ENCODE measurements at places on chromosomes 11 and 22.

- DNase-seq: no peak
Observed at GRCh38 chr11:109140857-109141515, 281.0 kb upstream of the C11orf87 start.

DNA sequence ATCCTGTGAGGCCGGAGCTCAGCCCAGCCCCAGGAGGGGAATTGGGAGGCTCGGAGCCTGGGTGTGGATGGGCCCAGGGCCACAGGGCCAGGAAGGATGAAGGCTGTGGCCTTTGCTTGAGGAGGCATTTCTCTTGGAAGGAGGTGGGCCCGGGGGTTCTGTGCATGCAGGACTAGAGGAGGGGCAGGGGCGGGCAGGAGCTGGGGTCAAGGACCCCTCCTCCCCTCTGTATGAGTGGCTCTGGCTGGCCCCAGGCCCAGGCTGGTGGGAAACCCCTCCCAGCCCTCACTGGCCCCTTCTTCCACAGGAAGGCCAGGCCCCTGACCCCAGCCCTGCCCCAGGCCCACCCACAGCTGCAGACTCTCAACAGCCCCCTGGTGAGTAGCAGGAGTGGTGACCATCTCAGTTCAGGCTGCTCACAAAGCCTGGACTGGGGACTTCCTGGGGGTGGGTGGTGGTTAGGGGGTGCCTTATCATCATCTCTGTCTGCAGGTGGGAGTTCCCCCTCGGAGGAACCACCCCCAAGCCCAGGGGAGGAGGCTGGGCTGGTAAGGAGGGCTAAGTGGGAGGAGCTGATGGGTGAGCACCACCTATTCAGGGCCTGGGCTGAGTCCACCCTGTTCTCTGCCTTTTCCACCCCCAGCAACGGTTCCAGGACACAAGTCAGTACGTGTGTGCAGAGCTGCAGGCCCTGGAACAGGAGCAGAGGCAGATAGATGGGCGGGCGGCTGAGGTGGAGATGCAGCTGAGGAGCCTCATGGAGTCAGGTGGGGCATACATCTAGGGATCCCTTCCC is 6.0 kb downstream of the KCNK7 start:
- DNase-seq: no peak

- DNase-seq: no peak
Observed at GRCh38 chr11:10625281-10625981, 57.0 kb upstream of the LYVE1 start.

GRCh38 chr11:65870706-65871681 is 1.6 kb downstream of the EFEMP2 start:
- no peak for DNase-seq

- no peak for DNase-seq
Observed at GRCh38 chr22:46929046-46929709, 166.7 kb downstream of the TBC1D22A start.

GRCh38 chr11:86041975-86042378 is 26.9 kb downstream of the PICALM start:
- DNase-seq: peak; percentile 72

Data from central memory CD4-positive, alpha-beta T cell (primary cell).